Activated CD8-positive, alpha-beta memory T cell treated with anti-CD3 and anti-CD28 coated beads, Interleukin-2, amount 10 ng/mL, durations not matched to agents 7 days and 5 days (primary cell): ENCODE measurements at places on chromosomes 5 and 9. TPM values are rescaled to one million over a fixed set of nuclear protein-coding genes. Genes with fewer than 3 reads are reported as not detected.

The NEUROG1 gene
- total RNA-seq = not detected

The PCDHB2 gene
- not detected for total RNA-seq

DNA sequence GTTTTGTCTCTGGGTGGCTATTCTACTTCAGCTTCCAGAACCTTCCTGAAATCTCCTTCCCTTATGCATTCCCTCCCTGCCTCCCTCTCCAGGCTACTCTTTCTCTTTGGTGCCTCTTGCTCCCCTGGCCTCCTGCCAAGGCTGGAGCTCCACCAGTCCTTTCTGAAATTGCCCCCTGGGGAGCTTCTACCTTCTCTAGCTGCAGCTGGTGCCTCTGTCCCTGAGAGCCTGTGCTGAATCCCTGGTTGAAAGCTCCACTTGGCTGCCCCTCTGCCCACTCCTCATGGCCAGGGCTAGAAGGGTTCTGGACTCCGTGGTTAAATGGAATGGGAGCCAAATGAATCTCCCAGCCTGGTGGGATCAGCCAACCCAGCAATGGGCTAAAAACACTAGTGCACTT is 80.1 kb downstream of the COL15A1 start:
- H3K4me1 ChIP-seq = peaks cover 9% of the 10 kb centered on the region
- no peaks in the 10 kb centered on the region for H3K27me3 ChIP-seq
- H3K27ac ChIP-seq = no peak overlapping the region
- H3K4me3 ChIP-seq = no peak overlapping the region

GRCh38 chr5:94174748-94175411 is 433.5 kb upstream of the POU5F2 start:
- H3K27ac ChIP-seq = no peak overlapping the region
- no peaks in the 10 kb centered on the region for H3K36me3 ChIP-seq
- DNase-seq = no peak
- H3K4me1 ChIP-seq = no peaks in the 10 kb centered on the region
- no peak overlapping the region for H3K4me3 ChIP-seq
- H3K27me3 ChIP-seq = peaks cover 5% of the 10 kb centered on the region

The GNPDA1 gene
- total RNA-seq = 7.7 TPM

DNA sequence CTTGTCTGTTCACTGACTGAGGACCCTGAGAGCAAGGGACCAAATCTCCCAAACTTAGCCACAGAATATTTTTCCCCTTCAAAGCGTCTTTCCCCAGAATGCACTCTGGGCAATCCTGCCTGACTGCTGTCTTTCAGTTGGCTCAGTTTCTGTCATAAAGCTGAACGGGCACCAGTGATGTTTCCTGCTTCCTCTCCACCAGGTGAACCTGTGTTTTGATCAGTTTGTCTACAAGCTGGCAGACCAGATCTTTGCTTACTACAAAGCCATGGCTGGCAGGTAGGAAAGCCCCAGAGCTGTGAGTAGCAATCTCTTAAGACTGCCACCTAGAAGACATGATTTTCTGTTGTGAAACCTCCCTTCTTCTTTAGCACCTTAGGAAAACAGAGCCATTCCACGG is 61.8 kb downstream of the CYFIP2 start:
- H3K4me3 ChIP-seq = no peak overlapping the region
- peaks cover 10% of the 10 kb centered on the region for H3K4me1 ChIP-seq
- H3K27ac ChIP-seq = peak overlapping the region; percentile 62
- no peak for DNase-seq

GRCh38 chr9:12722131-12722530 is 28.9 kb downstream of the TYRP1 start:
- DNase-seq = no peak
- no peaks in the 10 kb centered on the region for H3K4me1 ChIP-seq
- no peaks in the 10 kb centered on the region for H3K36me3 ChIP-seq

The ACOT12 gene
- not detected for total RNA-seq

DNA sequence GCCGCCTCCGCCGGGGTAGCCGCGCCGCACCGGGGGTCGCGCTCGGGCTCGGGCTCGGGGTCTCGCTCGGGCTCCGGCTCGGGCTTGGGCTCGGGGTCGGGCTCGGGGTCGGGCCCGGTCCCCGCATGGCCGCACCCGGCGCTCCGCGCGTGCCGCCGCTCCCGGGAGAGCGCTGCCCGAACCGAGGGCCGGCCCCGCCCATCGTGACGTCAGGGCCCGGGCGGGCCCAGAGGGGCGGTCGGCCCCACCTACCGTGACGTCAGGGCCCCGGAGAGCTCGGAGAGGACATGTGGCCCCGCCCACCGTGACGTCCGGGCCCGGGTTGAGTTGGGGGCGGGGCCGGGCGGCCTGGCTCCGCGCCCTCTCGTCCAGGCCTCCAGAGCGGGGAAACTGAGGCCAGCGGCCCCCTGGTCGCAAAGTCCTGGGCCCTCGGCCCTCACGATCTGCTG is at the start of gene NSMF:
TSS of gene NSMF (minus strand) at position 183 of the 449 bp plus-strand sequence. CDS start 232 bp downstream, outside the sequence.
- no peaks in the 10 kb centered on the region for H3K27me3 ChIP-seq
- H3K4me3 ChIP-seq = peak within 1 kb of the TSS; percentile 48
- peaks cover 30% of the 10 kb centered on the region for H3K4me1 ChIP-seq
- peak within 1 kb of the TSS; percentile 78 for H3K27ac ChIP-seq

DNA sequence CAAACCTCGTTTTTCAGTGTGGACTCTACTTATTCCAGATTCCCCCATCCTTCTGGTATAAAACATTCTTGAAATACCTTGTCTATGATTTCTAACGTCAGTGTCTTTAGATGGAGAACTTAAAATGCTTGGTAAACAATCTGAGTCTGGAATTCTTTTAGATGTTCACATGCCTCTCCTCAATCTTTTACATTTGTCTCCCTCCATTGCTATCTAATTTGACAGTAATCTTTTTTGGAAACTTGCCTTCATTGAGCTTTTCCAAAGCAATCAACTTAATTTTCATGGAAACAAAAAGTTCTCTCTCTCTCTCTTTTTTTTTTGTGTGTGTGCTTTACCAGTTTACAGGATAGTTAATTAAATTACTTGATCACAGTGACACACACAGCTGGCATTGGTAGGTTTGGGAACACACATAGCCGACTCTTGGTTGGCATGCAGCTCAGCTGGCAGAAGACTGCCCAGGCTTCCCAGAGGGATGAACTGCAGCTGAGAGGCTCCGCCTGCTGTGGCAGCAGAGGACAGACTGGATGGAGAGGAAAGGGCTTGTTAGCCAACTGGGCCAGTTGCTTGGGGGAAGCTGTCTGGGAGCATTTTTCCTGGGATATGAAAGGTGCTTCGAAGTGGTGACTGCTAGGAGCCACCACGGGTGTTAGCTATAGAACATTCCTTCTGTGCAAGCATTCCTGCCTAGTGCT is 271.3 kb downstream of the ZSWIM6 start:
- no peak overlapping the region for H3K27ac ChIP-seq
- H3K4me3 ChIP-seq = no peak overlapping the region
- H3K27me3 ChIP-seq = peaks cover 17% of the 10 kb centered on the region
- no peaks in the 10 kb centered on the region for H3K4me1 ChIP-seq
- no peak for DNase-seq

- H3K4me1 ChIP-seq = peaks cover 21% of the 10 kb centered on the region
- no peaks in the 10 kb centered on the region for H3K27me3 ChIP-seq
- H3K27ac ChIP-seq = no peak overlapping the region
- no peak for DNase-seq
- H3K36me3 ChIP-seq = peaks cover 38% of the 10 kb centered on the region
These were observed 67.5 kb downstream of the COL15A1 start for GRCh38 chr9:99011161-99011709.

- H3K36me3 ChIP-seq = no peaks in the 10 kb centered on the region
- H3K27me3 ChIP-seq = peaks cover 4% of the 10 kb centered on the region
- peaks cover 7% of the 10 kb centered on the region for H3K4me1 ChIP-seq
- no peak overlapping the region for H3K4me3 ChIP-seq
- H3K27ac ChIP-seq = no peak overlapping the region
- DNase-seq = no peak
These were observed 10.9 kb downstream of the HK3 start for GRCh38 chr5:176888016-176888864.

DNA sequence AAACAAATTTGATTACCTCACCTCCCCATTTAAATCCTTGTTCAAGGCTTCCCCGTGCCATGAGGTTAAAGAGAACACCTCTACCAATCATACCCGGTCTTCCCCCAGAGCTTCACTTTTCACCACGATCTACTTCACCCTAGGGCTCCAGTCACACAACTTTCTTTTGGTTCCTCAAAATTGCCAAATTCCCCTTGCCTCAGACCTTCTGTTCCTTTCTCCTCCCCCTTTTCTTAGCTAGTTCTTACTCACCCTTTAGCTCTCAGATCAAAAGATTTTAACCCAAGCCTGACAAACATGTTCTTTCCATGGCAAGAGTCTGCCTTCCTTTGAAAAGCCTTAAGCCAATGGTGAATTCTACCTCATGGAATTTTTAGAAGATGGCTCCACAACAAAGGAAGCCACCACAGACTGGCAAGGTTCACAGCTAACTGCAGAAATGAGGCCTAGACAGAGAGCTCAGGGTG is 56.7 kb downstream of the MAPKAP1 start:
- no peak overlapping the region for H3K4me3 ChIP-seq
- H3K36me3 ChIP-seq = peaks cover 14% of the 10 kb centered on the region
- no peak for DNase-seq
- H3K4me1 ChIP-seq = peaks cover 37% of the 10 kb centered on the region
- no peaks in the 10 kb centered on the region for H3K27me3 ChIP-seq

GRCh38 chr5:73757416-73757815 is 131.4 kb downstream of the ARHGEF28 start:
- H3K27me3 ChIP-seq = peaks cover 21% of the 10 kb centered on the region
- no peaks in the 10 kb centered on the region for H3K4me1 ChIP-seq
- H3K36me3 ChIP-seq = no peaks in the 10 kb centered on the region
- no peak overlapping the region for H3K4me3 ChIP-seq
- DNase-seq = no peak

- no peaks in the 10 kb centered on the region for H3K27me3 ChIP-seq
- no peaks in the 10 kb centered on the region for H3K36me3 ChIP-seq
- H3K27ac ChIP-seq = no peak overlapping the region
- no peak overlapping the region for H3K4me3 ChIP-seq
- H3K4me1 ChIP-seq = peaks cover 5% of the 10 kb centered on the region
These were observed 34.5 kb upstream of the CDKN2AIPNL start for GRCh38 chr5:134445856-134446818.

The PPP6C gene
- total RNA-seq = 40.8 TPM

DNA sequence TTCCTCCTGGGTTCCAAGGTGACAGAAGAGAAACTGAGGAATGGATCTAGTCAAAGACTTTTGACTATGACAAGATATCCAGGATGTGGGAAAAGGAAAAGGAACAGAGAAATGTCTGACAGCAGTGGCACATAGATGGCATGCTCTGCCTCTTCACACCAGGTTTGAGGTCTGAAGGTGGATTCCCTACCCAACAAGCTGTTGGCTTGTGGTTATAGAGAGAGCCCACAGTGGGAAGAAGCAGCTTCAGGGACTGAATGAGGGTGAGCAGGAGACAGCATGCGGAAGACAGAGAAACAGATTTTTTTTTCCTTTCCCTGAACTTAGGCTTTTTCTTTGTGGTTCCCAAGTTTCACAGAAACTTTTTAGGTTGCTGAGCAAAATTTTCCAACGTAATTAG is 20.6 kb downstream of the IFNW1 start:
- no peak overlapping the region for H3K4me3 ChIP-seq
- no peak for DNase-seq
- H3K27me3 ChIP-seq = peaks cover 35% of the 10 kb centered on the region
- H3K27ac ChIP-seq = no peak overlapping the region
- peaks cover 10% of the 10 kb centered on the region for H3K4me1 ChIP-seq

The MARVELD2 gene
- total RNA-seq = 0.26 TPM

DNA sequence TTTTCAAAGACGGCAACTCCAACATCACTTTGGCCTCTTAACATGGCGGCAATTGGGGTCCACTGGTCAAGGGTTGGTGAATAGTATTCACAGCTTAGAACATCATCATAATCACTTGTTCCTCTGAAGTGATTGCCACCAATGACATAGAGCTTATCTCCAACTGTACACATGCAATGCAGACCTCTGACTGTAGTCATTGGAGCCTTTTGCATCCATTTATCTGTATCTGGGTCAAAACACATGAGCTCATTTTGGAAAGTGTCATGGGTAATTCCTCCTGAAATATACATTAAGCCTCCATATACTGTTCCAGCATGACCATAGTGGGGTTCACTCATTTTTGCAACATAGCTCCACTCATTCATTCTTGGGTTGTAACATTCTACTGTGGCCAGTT is 2.0 kb downstream of the KLHL9 start:
- no peak for DNase-seq
- peak overlapping the region; percentile 96 for H3K4me3 ChIP-seq
- H3K27me3 ChIP-seq = peaks cover 3% of the 10 kb centered on the region
- peaks cover 55% of the 10 kb centered on the region for H3K4me1 ChIP-seq

DNA sequence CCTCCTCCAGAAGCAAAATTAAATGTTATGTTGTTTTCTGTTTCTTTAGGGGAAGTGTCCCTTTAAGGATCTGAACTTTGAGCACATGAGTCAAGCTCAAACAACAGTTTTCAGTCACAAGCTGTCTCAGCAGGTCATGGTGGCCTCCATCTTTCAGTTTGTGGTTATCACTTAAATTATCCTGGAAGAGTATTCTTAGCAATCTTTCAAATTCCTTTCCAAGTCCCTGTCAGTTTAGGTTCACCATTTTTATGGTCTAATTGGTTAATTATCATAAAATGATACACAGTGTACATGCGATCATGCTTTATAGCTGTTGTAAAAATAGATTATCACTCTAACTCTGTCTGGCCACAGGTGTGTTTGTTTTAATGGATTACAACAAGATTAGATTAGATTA is 43.1 kb upstream of the SELENOP start:
- H3K4me3 ChIP-seq = no peak overlapping the region
- H3K27ac ChIP-seq = no peak overlapping the region
- peaks cover 2% of the 10 kb centered on the region for H3K4me1 ChIP-seq
- H3K36me3 ChIP-seq = no peaks in the 10 kb centered on the region
- DNase-seq = no peak
- peaks cover 2% of the 10 kb centered on the region for H3K27me3 ChIP-seq

DNA sequence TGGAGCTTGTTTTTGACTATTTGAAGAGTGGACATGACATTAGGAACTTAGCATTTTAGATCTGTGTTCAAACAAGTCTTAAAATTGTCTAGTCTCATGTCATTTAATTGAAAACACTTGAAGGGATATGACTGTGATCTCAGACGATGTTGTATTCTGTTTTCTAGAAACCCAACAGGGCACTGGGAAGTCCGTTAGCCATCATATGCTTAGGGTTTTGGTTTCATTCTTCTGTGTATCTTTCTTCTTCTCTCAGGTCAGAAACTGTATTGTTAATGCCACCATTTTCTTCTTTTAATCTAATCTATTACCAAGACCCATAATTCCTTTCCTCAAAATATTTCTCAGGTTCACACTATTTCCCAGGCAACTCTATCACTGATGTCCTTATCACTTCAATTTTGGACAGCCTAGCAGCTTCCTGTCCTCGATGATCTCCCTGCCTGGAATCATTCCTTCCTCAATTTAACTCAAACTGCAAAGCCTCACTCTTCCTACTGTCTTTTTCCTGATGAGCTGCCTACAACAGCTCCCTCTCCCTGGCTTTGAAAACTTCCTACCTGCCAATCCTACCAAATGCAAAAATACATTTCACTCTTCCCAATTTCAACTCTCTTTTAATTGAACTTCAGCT is 77.7 kb downstream of the MEF2C start:
- H3K4me3 ChIP-seq = no peak overlapping the region
- no peaks in the 10 kb centered on the region for H3K27me3 ChIP-seq
- no peaks in the 10 kb centered on the region for H3K36me3 ChIP-seq
- H3K4me1 ChIP-seq = no peaks in the 10 kb centered on the region
- no peak for DNase-seq
- no peak overlapping the region for H3K27ac ChIP-seq
